ENCODE measurements at places on chromosomes 4 and X.
A peak's percentile ranks its signal among the peaks of the same experiment; 100 is the strongest.

GRCh38 chr4:120155287-120155686 lies 88.6 kb upstream of the MAD2L1 start:
- no peak for DNase-seq

DNA sequence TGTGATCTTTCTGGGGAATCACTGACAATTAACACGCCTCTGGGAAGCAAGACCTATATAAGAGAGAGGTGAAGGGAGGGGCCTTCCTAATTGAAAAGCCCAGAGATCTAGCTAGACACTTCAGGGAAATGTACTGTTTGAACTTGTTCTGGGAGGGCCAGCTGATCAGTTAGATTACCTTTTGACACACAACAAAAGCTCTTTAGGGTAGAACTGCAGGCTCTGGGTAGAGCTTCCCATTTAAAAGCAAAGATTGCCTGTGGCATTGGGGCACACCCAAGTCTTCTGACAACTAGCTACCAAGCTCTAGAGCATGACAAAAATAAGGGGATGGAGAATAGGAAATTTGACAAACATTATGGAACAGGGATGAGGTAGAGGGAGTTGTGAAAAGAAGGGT lies 26.3 kb downstream of the AREG start:
- no peak for DNase-seq

DNA sequence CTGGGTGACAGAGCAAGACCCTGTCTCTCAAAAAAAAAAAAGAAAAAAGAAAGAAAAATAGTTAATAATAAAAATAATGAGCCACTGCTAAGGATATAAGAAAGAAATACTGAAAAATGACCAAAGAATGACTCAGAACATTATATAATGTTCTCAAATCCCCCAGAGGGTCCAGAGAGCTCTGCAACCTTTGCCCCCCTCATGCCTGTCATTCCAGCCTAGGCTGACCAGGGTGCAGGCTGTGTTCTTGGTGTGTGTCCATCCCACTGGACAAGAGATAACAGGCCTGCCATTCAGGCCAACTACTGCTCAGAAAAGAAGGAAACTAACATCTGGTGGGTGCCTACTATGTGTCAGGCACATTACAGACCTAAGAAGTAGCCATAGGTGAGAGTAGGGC lies 72.7 kb upstream of the EDNRA start:
- no peak for DNase-seq

DNA sequence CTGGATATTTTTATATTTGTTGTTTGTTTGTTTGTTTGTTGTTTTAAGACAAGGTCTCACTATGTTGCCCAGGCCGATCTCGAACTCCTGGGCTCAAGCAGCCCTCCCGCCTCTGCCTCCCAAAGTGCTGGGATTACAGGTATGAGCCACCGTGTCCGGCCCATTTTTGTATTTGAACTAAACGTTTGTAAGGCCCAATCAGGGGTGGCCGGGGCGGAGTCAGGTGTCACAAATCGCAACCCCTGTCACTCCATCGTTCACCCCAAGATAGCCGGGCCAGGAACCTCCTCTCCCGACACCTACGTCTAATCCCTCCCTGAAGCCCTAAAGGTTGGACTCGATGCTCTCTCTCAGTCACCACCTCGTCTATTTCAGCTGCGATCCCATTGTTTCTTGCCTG lies 722 bp upstream of the EFHC2 start:
- DNase-seq = peak; percentile 8

Data from stimulated activated CD4-positive, alpha-beta T cell treated with anti-CD3 and anti-CD28 coated beads, TNF-alpha, amount 100 ng/mL, for 48 hours (primary cell).